ENCODE measurements at places on chromosomes 2 and 18. TPM values are rescaled to one million over a fixed set of nuclear protein-coding genes. Genes with fewer than 3 reads are reported as not detected.
A peak's percentile ranks its signal among the peaks of the same experiment; 100 is the strongest.

HMSD gene
- 0.28 TPM for total RNA-seq

- no peaks in the 10 kb centered on the region for H3K36me3 ChIP-seq
- no peaks in the 10 kb centered on the region for H3K27me3 ChIP-seq
- no peaks in the 10 kb centered on the region for H3K4me1 ChIP-seq
- no peak for DNase-seq
- no peak overlapping the region for H3K27ac ChIP-seq
Measured at GRCh38 chr18:45993438-45993837, 26.3 kb upstream of the EPG5 start.

- H3K4me3 ChIP-seq = no peak overlapping the region
- H3K36me3 ChIP-seq = no peaks in the 10 kb centered on the region
- no peak overlapping the region for H3K27ac ChIP-seq
- DNase-seq = no peak
- no peaks in the 10 kb centered on the region for H3K27me3 ChIP-seq
- H3K4me1 ChIP-seq = no peaks in the 10 kb centered on the region
Measured at GRCh38 chr2:79717364-79718007, 204.6 kb downstream of the CTNNA2 start.

DNA sequence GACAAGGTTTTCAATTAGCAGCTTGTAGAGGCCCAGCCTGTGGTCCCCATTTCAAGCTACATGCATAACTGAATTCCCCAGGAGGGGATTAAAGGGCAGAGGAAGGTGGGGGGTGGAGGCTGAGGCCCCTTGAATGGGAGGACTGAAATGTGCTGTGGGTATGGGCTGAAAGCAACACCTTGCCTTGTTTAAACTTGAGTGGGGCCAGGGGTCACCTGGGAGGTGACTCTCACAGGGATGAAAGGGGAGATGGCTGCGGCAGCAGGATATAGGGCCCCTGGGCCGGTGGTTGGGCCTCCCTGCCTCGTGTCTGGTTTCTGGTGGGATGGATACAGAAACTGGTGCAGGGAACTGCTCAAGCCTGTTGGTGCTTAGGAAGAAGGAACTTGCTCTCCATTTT, 225.9 kb upstream of the SPRED2 start:
- no peak overlapping the region for H3K27ac ChIP-seq
- no peaks in the 10 kb centered on the region for H3K36me3 ChIP-seq
- DNase-seq = no peak
- no peaks in the 10 kb centered on the region for H3K27me3 ChIP-seq

DNA sequence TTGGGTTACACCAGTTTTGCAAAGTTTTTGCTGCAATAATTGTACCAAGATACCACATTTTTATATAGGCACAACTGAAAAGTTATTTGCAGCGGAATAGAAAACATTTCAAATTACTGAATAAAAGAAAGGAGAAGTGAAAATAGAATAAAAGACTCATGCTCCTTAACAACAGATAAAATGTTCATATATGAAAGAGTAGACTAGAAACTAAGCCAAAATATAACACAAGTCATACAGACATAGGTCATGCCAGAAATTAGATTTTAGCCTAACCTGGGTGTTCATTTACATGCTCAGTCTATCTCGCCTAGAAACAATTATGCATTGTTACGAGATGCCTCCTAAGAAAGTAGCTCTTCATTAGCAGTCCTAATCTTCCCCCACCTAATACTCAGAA, 16.4 kb upstream of the MAP3K20 start:
- H3K27ac ChIP-seq = no peak overlapping the region
- H3K36me3 ChIP-seq = no peaks in the 10 kb centered on the region
- no peak overlapping the region for H3K4me3 ChIP-seq

GRCh38 chr18:57843386-57843785, 40.3 kb upstream of the ATP8B1 start:
- H3K27me3 ChIP-seq = no peaks in the 10 kb centered on the region
- no peak overlapping the region for H3K4me3 ChIP-seq
- H3K27ac ChIP-seq = no peak overlapping the region

- no peaks in the 10 kb centered on the region for H3K4me1 ChIP-seq
- H3K4me3 ChIP-seq = no peak overlapping the region
- DNase-seq = no peak
- H3K36me3 ChIP-seq = no peaks in the 10 kb centered on the region
Measured at GRCh38 chr2:241139531-241140444, 9.5 kb downstream of the PASK start.

GRCh38 chr2:152950126-152950525, 231.7 kb downstream of the ARL6IP6 start:
- no peak for DNase-seq
- H3K4me1 ChIP-seq = no peaks in the 10 kb centered on the region
- H3K27ac ChIP-seq = no peak overlapping the region
- H3K36me3 ChIP-seq = no peaks in the 10 kb centered on the region

GRCh38 chr2:1032030-1032429, 81.4 kb downstream of the SNTG2 start:
- H3K27me3 ChIP-seq = no peaks in the 10 kb centered on the region
- H3K4me3 ChIP-seq = no peak overlapping the region
- H3K4me1 ChIP-seq = no peaks in the 10 kb centered on the region
- H3K36me3 ChIP-seq = no peaks in the 10 kb centered on the region
- no peak overlapping the region for H3K27ac ChIP-seq

DNA sequence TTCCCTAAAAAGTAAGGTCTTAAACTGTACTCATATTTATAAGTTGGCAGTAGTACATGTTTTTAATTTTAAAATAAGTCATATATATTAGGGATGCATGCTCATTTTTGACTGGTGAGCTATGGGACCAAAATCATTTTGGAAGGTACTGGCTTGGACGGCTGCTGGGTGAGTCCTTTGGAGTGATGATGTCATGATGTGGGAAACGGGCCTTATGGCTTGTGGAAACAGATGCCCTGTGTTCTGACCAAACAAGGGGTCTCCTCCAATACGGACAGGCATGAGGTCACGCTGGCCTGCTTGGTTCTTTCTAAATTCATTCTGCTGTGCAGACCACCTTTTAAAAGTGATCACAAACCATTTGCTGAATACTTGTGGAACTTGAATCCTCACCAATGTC, 109.2 kb upstream of the MGAT5 start:
- DNase-seq = no peak
- H3K4me1 ChIP-seq = no peaks in the 10 kb centered on the region
- H3K27me3 ChIP-seq = no peaks in the 10 kb centered on the region
- H3K27ac ChIP-seq = no peak overlapping the region
- H3K4me3 ChIP-seq = no peak overlapping the region

DNA sequence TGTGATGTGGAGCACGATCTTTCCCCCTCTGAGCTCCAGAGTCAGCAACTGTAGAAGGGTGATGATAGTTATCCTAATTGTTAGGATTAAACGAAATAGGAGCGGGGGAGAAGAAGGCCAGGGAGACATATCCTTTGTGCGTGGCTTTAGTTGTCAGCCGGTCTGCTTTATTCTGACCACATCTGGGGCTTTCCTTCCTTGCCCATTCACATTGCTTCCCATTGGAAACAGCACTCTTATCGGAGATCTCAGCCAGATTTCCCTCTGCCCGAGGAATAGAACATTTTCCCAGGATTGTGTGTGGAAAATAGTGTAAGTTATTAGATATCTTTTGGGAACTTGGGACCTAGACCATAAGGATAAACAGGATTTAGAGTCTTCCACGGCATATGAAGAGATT, 1.5 kb downstream of the RALB start:
- no peaks in the 10 kb centered on the region for H3K27me3 ChIP-seq
- no peaks in the 10 kb centered on the region for H3K36me3 ChIP-seq
- H3K27ac ChIP-seq = peak overlapping the region; percentile 92
- no peak for DNase-seq

GRCh38 chr2:27960237-27960912, 69.8 kb downstream of the BABAM2 start:
- H3K27me3 ChIP-seq = no peaks in the 10 kb centered on the region
- no peak overlapping the region for H3K4me3 ChIP-seq
- H3K4me1 ChIP-seq = peaks cover under 1% of the 10 kb centered on the region
- no peaks in the 10 kb centered on the region for H3K36me3 ChIP-seq
- H3K27ac ChIP-seq = peak overlapping the region; percentile 77
- DNase-seq = no peak

DNA sequence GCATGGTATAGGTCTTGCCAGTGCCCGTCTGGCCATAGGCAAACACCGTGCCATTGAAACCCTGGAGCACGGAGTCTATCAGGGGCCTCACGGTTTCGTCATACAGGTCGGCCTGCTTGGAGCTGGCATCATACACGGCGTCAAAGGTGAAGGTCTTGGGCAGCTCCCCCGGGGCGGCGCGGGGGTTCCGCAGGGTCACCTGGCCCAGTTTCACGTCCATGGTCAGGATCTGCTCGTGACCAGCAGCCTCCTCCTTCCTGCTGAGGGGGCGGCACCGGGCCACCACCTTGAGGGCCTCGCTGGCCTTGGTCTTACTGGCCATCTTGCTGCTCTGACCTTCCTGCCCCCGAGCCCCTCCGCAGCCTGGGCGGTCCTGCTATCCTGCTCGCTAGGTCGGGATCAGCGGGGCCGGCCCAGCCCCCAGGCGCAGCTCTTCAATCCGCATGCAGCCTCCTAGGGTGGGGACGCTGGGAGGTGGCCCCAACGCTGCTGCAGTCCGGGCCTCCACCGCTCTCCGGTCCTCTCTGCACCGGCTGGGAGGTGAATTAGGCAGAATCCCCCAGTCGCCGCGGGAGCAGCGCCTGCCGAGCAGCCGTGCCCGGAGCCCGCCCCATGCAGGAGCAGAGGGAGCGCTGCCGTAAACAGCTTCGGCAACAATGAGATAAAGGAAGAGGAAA, 563 bp downstream of the KIF3C start:
- no peaks in the 10 kb centered on the region for H3K27me3 ChIP-seq
- peak overlapping the region; percentile 69 for H3K27ac ChIP-seq
- no peak for DNase-seq
- H3K36me3 ChIP-seq = no peaks in the 10 kb centered on the region
- peak overlapping the region; percentile 89 for H3K4me3 ChIP-seq
- no peaks in the 10 kb centered on the region for H3K4me1 ChIP-seq

GRCh38 chr2:46490521-46491141, 11.3 kb downstream of the TMEM247 start:
- DNase-seq = peak; percentile 70
- peak overlapping the region; percentile 83 for H3K27ac ChIP-seq
- H3K4me3 ChIP-seq = no peak overlapping the region

DNA sequence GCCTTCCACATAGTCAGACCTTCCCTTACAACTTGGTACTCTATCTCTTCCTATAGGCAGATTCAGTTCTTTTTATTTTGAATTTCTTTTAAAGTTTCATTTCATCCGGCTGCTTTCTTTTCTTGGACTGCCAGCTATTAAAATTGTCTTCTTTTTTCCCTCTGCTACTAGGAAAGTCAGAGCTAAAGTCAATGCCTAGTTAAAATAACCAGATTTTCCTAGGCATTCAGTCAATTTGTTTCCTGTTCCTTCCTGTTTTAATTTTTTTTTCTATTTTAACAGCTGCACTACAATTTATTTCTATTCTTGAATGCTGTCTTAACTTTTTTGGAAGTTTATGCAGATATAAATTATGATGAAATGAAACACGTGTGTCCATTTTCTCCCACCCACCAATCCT, 84.8 kb downstream of the EVA1A start:
- no peak overlapping the region for H3K4me3 ChIP-seq
- H3K4me1 ChIP-seq = no peaks in the 10 kb centered on the region
- no peak for DNase-seq
- no peaks in the 10 kb centered on the region for H3K36me3 ChIP-seq
- no peak overlapping the region for H3K27ac ChIP-seq

DNA sequence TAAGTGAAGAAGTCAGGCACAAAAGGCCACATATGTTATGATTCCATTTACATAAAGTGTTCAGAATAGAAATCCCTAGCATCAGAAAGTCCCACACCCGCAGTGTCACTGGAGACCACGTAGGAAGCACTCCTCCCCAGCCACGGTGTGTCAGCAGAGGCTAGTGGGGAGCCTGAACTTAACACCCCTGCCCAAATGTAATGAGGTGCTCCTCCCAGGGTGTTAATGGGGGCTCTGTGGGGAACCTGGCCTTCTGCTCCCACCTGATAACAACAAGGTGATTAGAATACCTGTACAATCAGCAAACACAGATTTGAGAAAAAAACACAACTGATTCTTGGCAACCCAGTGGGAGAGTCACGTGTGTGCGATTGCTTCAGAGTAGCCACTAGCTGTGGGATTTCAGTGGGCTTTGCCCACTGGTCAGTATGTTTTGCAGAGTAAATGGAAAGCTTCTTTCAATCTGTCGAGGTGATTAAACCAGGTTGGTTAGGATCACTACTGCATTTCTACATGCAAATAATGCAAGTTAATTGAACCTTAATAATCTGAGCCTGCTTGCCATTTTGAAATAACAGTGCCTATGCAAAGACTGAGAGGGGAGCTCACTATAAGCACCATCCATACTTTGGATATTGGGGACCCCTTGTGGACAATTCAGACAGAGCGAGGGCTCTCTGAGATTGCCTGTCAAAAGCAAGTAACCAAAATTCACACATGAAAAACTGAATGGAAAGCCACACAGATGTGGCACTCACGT, 20.6 kb upstream of the ATRAID start:
- peak; percentile 65 for DNase-seq
- no peak overlapping the region for H3K4me3 ChIP-seq
- H3K27me3 ChIP-seq = no peaks in the 10 kb centered on the region
- no peaks in the 10 kb centered on the region for H3K36me3 ChIP-seq
- H3K4me1 ChIP-seq = no peaks in the 10 kb centered on the region

Data from uterus (tissue), 4 donors.